ENCODE measurements at places on chromosomes 4 and X.

DNA sequence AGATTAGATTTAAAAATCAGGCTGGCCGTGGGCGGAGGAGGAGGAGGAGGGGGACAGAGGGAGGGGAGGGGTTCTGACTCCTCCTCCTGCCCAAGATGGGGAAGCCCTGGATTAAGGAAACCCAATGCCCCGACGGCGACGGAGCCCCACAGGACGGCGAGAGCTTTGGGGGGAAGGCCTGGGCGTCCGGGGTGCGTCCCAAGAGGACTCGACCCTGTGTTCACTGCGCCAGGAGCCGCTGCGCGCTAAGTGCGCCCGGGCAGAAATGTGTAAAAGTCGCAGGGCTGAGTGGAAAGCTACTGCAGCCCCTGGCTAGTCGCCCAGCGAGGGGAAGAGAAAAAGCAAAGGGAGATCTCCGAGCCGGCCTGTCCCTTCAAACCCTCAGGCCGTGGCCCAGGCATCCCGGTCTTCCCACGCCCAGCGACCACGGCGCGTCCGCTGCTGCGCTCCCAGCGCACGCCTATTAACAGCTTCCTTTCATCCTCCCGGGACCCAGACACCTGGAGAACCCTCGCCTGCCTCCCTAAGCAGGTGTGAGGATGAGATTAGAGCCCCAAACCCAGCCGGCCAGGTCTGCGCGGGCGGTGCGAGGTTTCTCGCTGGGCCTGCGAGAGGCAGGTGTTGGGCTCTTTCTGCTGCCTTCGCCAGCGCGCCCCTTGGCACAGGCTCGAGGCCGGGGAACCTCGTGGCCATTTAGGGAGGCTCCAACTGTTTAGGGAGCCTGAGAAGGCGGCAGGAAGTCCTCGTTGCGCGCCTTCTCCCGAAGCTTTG lies 1.4 kb upstream of the RPS6KA3 start:
- DNase-seq = peak; percentile 3

DNA sequence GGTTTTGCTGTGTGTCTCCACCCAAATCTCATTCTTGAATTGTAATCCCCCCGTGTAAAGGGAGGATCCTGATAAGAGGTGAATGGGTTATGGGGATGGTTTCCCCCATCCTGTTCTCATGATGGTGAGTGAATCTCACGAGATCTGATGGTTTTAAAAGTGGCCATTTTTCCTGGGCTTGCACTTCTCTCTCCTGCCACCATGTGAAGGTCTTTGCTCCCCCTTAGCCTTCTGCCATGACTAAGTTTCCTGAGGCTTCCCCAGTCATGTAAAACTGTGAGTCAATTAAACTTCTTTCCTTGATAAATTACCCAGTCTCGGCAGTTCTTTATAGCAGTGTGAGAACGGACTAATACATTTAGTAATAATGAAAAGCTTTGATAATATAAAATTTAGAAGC lies 46.9 kb downstream of the ANTXR2 start:
- DNase-seq = no peak

DNA sequence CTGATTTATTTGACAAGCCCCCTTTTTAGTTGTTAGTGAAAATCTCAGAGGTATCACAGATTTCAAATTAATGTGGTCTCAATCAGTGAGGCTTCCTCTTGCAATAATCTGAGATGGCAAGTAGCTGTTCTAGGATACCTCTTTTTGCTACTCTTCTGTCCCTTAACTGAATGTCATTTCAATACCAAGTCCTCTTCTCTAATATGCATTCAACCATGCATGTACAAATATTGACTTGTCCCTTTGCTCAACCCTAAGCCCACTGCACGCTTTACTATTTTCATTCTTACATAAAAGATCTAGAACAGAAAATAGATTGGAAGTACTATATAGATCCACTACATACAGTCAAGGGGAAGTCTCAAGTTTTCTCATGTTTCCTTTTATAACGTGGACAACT lies 164.2 kb downstream of the CBR4 start:
- no peak for DNase-seq

DNA sequence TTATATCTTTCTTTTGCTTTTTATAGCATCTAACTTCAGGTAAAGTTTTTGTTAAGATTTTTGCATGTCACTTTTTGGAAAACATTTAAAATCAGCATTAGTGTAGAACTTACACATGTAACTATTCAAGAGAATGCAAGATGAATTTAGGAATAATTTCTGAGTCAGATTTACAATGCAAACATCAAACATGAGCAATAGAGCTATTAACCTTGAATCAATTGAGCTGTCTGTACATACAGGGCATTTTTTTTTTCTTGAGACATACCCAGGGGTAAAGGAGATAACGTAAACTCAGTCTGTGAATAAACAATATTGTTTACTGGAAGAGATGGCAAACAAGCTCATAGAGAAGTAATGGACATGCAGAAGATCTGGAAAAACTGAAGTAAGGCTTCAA lies 311.5 kb downstream of the IL1RAPL2 start:
- no peak for DNase-seq

GRCh38 chr4:180028682-180029081 lies 2214.5 kb upstream of the TENM3 start:
- peak; percentile 10 for DNase-seq

GRCh38 chrX:3712051-3712869 lies 1.2 kb downstream of the PRKX start:
- DNase-seq = no peak

- no peak for DNase-seq
Observed at GRCh38 chrX:103800318-103800717, 23.7 kb downstream of the PLP1 start.

GRCh38 chr4:169557061-169557636 lies 55.2 kb downstream of the NEK1 start:
- DNase-seq = no peak

GRCh38 chrX:20530406-20530921 lies 263.8 kb upstream of the RPS6KA3 start:
- DNase-seq = peak; percentile 25

- no peak for DNase-seq
Observed at GRCh38 chrX:37409278-37409677, 60.1 kb downstream of the PRRG1 start.

DNA sequence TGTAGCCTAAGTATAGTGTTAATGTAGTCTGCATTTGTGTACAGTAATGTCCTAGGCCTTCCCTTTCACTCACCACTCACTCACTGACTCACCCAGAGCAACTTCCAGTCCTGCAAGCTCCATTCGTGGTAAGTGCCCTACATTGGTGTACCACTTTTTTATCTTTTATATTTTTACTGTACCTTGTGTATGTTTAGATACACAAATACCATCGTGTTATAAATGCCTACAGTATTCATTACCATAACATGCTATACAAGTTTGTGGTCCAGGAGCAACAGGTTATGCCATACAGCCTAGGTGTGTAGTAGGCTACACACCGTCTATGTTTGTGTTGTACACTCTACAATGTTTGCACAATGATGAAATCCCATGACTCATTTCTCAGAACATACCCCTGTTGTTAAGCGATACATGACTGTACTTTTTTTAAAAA lies 15.4 kb downstream of the TSPAN5 start:
- no peak for DNase-seq

DNA sequence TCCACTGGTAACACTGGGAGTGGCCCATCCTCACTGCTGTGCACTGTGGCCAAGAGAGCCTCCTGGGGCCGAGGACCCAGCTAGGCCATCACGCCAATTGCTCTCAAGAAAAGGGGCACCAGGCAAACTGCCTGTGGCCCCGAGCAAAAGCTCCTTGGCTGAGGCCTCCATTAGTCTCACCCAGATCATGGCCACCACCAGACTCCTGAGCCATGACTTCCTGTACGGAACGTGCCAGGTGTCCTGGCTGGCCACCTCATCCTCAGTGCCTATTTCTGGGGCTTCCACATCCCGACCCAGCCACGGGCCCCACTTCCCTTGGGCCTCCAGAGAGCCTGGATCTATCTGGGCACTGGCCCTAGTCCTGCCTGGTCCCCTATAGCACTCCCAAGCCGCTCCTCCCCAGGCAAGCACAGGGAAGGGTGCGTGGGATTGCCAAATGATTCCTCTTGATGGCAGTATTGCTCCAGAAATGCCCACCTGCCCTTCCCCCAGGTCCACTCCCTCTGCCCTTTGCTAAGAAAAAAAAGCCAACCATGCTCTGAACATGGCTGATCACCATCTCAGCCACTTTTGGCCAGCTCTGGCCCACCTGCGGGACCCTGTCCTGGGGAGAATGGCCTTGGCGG lies 212.6 kb upstream of the AGTR2 start:
- no peak for DNase-seq

- DNase-seq = no peak
Observed at GRCh38 chr4:177099211-177099610, 210.5 kb upstream of the NEIL3 start.

DNA sequence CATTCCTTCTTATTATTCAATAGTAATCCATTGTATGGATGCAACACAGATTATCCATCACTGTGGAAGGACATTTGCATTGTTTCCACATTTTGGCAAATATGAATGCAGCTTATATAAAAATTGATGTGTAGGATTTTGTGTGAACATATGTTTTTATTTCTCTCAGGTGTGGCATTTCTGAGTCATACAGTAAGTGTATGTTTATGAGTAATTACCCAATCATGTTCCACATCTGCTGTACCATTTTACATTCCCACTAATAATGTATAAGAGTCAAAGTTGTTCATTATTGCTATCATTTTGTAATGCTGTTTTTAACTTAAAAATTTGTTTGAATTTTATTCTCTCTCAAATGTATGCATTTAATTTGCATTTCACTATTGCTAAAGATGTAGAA lies 25.5 kb downstream of the MAGEA4 start:
- no peak for DNase-seq

GRCh38 chr4:148430854-148431253 lies 11.4 kb downstream of the NR3C2 start:
- no peak for DNase-seq

DNA sequence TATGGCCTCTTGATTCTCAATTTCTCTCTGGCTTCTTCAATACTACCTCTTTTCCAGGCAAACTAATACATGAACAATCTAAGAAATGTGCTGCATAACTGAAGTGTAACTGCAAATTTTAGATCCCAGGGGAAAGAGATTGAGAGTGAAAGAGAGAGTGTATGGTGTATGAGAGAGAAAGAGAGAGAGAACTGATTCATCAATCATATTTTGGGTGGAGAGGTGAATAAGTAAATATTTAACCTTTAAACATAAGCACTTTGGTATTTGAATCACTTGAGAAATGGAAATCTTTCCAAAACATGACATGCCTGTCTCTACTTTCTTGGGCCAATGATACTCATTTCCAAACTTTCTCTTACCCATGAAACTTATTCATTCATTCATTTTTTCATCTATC lies 147.2 kb upstream of the DIPK2B start:
- DNase-seq = no peak

GRCh38 chr4:109875106-109875505 lies 27.2 kb downstream of the LRIT3 start:
- DNase-seq = no peak

DNA sequence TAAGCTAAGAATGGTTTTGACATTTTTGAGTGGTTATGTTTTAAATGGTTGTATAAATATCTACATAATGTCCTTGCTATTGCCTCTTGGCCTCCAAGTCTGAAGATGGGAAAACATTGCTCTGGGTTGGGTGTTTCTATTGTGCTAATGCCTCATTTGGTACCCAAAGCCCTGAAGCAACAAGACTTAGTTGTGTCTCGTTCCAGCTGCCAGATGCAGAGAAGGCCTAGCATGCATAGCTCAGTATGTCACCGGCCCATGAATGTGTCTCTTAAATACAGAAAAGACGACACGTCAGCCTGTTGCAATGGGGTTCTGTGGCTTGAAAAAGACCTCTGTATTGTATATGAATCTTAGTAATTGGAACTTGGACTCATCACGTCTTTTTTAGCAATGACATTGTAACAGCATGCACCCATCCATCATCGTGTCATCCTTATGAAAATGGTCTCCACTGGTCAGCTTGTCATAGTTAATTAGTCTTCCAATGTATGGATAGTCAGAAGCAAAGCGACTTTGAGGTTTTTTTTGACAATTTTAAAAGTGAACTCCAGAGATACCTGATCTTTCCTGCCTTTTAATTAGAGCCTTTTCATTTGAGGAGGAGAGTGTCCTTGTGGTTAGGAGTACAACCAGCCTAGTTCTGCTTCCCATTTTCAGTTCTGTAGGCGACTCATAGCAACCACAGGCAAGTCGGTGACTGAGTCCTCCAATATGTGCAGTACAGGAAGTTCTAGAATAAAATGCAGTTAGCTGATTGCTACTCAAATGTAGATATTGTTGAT lies 126.4 kb upstream of the GATB start:
- no peak for DNase-seq

DNA sequence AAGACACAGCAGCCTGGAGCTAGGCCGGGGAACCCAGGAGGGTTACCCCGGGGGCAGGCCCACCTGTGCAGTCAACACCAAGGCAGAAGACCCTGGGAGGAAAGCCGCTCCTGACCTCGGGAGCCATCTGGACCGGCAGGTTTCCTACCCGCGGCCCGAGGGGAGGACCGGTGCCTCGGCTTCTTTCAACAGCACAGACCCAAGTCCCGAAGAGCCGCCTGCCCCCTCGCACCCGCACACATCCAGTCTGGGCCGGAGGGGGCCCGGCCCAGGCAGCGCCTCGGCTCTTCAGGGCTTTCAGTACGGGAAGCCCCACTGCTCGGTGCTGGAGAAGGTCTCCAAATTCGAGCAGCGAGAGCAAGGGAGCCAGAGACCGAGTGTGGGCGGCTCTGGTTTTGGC lies 157.8 kb downstream of the SOWAHB start:
- DNase-seq = no peak

DNA sequence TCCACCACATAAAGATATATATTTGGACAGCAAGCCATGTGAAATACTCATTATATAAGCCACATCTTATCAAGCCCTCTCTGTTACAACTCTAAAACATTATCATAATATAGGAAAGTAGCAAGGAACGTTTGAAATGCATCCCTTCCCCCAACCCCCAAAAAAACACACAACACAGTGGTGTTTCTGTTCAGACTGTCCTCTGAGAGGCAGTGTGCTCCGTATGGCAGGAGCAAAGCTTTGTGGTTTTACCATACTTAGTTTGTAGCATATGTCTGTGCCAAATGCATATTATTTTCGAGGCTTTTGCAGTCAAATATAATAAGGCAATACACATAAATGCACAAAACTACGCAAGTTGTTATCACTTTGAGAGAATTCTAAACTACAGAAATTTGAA lies 194.2 kb downstream of the RAPGEF2 start:
- no peak for DNase-seq

DNA sequence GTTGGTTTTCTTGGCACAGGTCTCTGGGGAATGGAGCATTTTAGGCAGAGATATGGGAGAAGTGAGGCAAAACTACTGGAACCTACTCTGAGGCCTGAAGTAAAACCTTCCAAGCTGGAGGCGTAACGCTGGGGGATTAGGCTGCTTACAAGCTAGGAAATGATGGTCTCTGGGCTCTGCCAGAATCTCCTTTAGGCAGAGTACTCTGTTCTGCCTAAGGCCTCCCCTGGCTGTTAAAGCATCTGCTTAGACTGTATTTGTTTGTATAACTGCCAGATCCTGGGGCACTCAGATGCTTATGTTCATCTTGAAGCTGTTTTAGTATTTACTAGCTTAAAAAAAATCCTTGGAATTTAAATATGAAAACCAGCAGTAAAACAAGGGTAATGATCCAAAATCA lies 822.2 kb downstream of the RPA4 start:
- no peak for DNase-seq
